ENCODE measurements at places on chromosomes 7 and 10.

DNA sequence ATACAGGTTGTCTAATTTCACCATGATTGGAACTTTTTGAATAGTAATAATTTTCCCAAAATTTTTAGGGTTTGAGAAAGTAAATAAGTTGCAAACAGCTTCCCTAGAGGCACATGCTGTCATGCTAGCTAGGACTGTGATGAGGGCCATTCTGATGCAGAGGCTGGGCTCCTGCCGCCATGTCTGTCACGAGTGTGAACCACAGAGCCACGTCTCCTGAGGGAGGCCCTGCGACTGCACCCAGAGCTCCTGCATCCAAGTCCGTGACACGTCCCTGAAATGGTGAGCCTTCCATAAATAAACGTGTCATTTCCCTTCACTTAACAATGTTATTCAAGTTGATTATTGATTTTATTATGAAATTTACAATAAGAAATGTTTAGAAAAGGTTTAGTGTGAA, 40.0 kb downstream of the C10orf120 start:
- DNase-seq, result no peak

DNA sequence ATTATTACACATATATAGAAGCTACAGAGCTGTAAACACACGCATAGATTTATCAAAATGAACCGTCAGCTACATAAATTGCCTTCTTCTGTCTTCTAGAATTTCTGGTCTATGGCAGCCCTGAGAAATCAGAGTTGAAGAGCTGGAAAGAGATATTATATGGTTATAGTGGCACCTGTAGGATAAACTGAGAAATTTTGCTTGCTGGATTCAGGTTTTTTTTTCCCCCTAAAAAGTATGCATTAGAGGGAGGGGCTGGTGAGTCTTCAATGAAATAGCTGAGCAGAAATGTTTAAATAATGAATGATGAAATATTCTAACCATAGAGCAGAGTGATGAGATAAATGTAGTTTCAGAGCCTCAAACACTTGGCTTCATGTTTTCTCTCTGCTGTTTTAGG, 78.0 kb upstream of the DYNC1I1 start:
- DNase-seq, result no peak

DNA sequence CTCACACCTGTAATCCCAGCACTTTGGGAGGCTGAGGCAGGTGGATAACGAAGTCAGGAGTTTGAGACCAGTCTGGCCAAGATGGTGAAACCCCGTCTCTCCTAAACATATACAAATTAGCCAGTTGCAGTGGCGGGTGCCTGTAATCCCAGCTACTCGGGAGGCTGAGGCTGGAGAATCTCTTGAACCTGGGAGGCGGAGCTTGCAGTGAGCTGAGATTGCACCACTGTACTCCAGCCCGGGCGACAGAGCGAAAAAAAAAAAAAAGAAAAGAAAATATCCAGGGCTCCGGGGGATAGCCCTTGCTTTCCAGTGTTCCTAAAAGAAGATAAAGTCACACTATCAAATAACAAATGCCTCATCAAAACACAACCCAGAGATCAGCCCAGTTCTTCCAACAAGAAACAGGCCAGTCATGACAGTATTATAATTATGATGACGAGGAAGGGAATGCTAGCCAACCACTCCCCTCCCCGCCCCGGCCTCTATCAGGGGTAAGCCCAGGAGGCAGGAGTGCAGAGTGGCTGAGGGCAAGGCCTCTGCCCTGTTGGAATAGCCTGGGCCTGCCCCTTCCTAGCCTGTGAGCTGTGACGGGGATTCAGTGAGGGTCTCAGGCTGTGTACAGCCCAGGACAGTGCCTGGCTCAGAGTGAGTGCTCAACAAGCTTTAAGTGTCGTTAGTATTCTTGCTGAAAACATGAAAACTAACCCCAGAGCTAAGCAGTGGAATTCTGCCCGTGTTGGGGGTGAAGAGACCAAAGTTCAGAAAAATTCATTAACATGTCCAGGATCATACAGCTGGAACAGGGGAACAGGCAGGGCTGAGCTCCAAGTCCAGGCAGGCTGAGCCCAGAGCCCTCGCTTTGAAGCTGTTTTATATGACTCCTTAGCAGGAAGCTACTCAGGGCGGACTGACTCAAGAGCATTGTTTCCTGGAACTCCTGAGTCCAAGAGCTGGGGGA, 54.3 kb downstream of the FAM241B start:
- no peak for DNase-seq

DNA sequence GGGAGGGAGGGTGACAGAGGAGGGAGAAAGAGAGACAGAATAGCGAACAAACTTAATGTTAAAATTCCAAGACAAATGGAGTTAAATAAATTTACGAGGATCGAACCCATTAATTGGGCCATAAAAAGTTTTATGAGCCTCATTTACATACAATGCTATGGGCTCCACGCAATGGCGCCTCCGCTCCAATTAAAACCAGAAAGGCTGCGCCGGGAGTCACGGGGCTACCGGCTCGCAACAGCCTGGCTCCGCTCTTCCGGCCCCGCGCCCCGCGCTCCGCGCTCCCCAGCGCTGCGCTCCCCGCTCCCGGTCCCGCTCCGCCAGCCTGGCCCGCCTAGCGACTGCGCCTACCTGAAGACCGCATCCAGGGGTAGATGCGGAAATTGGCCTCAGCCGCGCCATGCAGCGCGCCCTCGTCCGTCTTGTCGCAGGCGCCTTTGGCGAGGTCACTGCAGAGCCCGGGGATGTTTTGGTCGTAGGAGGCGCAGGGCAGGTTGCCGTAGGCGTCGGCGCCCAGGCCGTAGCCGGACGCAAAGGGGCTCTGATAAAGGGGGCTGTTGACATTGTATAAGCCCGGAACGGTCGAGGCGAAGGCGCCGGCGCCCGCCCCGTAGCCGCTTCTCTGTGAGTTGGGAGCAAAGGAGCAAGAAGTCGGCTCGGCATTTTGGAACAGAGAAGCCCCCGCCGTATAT, 513 bp downstream of the HOXA7 start:
- peak; percentile 28 for DNase-seq

DNA sequence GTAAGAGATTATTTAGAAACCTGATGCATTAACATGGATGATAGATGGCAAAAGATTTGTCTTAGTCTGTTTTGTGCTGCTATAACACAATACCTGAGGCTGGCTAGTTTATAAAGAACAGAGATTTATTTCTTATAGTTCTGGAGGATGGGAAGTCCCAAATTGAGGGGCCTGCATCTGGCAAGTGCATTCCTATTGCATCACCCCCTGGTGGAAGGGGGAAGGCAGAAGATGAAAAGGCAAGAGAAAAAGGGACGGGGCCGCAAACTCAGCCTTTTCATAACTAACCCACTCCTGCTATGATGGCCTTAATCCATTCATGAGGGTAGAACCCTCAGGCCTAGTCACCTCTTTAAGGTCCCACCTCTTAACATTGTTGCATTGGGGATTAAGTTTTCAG, 153.4 kb upstream of the LRGUK start:
- DNase-seq, result no peak

- DNase-seq, result no peak
Measured at GRCh38 chr10:44635176-44635575, 250.3 kb upstream of the CXCL12 start.

DNA sequence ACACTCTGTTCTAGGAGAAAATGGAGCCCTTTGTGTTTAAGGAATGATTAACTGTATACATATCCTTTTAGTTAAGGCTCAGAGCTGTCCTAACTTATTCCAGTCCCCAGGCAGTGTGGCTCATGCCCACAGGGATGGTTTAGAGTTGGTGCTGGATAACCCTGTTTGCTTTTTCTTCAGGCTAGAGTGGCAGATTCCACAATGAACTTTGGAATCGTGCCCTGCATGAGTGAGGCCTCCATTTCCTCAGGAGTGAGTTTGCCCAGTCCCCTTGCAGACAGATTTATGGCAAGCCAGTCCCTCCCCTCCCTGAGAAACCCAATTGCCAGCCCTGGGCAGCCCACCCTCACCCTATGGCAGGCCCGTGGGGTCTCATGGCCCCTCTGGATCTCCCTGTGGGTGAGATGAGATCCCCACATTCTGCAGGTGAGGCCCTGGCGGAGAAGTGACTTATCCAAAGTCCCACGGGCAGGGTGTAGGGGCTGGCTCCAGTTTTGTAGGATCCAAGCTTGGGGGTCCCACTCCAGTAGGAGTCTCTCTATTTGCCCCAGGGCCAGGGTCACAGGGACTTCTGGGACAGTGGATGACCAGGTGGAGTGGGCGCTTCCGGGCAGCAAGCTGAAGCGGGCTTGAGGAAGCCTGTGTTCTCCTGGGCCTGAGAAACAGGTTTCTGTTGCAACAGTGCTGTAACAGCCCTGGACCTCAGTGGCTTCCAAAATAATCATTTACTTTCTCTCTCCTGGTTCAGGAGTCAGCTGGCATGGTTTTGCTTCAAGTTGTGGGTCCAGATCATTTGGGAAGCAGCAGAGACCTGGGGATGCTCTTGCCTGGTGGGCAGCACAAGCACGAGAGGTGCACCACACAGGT, 9.0 kb upstream of the COMTD1 start:
- no peak for DNase-seq

DNA sequence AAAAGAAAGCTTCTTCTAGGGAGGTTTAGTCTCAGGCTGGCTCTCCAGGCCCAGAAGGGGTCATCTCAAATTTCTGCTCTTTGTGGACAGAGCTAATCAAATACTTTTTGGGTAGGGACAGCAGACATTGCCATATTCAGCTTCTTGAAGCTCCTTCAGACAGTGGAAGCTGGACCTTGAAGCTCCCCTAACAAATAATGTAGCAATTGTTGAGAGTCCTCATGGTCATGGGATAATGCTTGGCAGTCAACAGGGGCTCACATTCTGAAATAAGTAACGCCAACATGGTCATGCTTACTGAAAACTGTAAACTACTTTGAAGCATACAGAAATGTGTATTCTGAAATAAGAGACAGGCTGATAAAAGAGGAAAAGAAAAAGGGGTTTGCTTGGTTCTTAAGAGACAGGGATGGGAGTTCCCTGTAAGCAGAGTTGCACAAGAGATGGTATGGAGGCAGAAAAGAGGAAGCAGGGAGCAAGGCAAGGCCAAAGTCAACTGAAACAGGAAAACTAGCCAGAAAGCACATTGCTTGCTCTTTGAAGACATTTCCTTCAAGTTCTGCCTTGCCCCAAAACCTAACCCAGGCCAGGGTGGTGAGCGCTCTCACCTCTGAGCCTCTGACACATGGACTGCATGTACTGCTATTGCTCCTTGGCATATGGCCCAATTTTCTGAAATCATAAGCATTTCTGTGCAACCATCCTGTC, 53.1 kb upstream of the KMT2E start:
- no peak for DNase-seq

GRCh38 chr10:131381576-131381975, 70.1 kb upstream of the TCERG1L start:
- DNase-seq, result no peak

DNA sequence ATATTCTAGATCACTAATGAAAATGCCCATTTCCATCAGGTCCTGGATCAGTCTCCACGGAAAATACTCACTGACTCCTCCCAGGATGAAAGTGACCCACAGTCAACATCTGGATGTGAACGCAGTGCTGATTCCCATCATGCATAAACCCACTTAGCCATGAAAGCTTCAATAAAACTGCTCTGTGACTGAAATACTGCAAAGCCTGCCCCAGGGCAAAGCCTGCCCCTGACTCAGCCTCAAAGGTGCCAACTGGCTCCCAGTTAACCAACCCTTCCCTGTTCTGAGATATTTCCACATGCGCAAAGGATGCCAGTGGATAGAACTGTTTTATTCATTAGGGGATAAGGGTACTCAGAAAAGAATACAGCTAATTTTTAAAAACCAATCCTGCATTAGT, 24.0 kb downstream of the OSBPL3 start:
- DNase-seq, result no peak

- no peak for DNase-seq
Measured at GRCh38 chr7:128924707-128925588, 12.8 kb upstream of the IRF5 start.

GRCh38 chr10:114386452-114386851, 17.9 kb downstream of the AFAP1L2 start:
- DNase-seq, result no peak

DNA sequence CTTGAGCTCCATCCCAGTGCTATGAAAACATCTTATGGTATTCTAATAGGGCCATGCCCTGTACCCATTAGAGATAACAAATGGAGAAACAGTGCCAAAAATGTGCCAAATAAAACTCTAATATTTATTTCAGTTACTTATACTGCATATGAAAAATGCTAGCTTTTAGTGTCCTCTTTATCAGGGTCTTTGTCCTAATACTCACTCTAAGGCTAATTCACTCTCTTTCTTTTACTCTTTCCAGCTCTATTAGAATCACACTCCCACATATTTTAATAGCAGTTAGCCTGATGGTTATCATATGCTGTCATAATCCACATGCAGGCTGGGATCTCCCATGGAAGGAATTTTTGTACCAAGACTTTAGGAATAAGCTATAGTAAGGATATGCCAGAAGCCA, 408.4 kb downstream of the ETV1 start:
- no peak for DNase-seq

DNA sequence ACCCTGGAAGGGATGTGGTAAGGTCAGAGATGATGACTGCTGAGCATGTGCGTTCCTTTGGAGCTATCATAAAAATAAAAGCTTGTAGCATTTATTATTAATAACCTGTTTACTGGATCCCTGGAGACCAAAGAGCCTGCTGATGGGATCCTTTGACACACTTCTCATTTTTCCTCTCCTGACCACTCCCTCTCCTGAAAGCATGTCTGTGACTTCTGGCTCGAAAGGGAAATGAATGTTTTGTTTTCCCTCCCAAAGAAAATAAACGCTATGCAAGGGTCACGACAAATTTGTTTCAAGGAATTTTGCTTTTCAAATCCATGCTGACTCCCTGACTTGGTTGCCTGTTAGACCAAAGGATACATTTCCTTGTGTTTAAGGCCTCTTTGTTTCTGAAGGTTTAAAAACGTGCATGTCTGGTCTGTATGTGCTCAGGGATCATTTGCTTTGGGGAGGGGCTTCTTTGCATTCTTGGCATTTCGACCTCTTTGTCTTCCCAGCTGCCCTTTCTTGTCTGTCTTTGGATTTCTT, 185.1 kb upstream of the AGK start:
- no peak for DNase-seq

- DNase-seq, result peak; percentile 48
Measured at GRCh38 chr7:134750083-134751062, 29.1 kb upstream of the CALD1 start.

- no peak for DNase-seq
Measured at GRCh38 chr7:151592868-151593486, 73.3 kb upstream of the RHEB start.

GRCh38 chr10:173741-174140, 38.5 kb downstream of the ZMYND11 start:
- DNase-seq, result no peak

DNA sequence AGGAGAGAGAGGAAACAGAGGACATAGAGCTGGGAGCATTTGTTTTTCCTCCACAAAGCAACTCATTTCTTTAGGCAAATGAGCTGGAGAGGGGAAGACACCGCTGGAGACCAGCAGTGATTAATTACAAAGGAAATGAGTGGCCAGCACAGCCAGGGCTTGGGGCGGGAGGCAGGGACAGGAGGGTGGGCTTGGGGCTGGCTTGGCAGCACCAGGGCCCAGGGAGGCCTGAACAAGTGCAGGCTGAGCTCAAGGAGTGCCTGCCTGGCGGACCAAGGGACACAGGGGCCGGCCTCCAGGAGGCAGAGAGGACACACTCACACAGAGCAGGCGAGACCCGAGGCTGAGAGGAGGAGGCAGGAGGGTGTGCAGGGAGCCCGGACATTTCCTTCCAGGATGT, 149.0 kb upstream of the UNC5B start:
- DNase-seq, result no peak

Measured in NCI-H1930 (cell line).